Stimulated activated CD4-positive, alpha-beta T cell treated with anti-CD3 and anti-CD28 coated beads, Interleukin-12 subunit alpha, Interleukin-12 subunit beta, amount 100 ng/mL, for 24 hours (primary cell): ENCODE measurements at places on chromosomes 1 and 21.

DNA sequence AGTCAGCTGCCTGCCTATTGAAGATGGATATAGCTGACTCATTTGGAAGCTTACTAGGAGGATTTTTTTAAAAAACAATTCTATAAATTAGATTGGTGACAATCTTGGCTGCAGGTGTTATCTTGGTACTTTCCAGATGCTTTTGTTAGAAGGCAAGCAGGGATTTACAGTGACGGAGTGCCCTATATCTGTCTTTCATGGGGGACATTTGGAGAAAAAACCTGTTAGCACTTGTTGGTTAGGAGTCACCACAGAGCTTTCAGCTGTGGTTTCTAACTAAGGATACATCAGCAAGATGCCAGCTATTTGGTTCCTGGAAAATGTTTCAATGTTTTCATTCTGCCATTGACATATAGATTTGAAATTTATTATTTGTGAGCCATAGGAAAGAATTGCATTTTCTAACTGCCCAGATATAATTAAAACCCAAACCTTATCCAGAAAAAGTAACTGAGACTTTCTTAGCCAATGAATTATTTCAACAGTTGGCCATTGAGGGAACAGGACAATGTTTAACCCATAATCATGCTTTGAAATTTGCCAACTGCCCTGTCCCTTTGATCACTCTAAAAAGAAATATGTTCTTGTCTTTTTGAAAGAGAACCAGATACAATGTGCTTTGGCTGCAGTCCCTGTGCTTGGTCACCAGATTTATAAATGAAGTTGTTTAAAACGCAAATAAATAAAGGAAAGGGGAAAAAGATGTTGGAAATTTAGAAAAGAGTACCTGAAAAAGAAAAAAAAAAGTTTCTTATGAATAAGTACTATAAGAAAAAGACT lies 761.0 kb upstream of the CXADR start:
- DNase-seq: no peak

GRCh38 chr1:234851450-234852438 lies 241.8 kb upstream of the IRF2BP2 start:
- no peak for DNase-seq

DNA sequence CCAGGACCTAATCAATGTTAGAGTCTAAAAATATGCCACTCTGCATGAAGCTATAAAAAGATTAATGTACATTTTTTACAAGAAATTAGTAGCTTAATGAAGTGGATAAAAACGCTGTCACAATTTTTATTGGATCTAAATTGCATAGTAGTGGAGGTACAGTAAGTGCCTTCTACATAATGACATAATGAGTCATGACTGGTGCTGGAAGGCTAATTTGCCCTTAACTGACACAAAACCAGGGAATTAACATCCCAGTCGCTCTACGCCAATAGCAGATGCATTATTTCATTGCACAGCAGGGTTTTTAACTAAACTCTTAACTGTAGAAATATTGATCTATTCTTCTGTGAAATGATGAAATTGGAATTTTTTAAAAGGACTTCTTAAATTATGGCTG lies 33.3 kb downstream of the RRAGC start:
- DNase-seq: no peak

DNA sequence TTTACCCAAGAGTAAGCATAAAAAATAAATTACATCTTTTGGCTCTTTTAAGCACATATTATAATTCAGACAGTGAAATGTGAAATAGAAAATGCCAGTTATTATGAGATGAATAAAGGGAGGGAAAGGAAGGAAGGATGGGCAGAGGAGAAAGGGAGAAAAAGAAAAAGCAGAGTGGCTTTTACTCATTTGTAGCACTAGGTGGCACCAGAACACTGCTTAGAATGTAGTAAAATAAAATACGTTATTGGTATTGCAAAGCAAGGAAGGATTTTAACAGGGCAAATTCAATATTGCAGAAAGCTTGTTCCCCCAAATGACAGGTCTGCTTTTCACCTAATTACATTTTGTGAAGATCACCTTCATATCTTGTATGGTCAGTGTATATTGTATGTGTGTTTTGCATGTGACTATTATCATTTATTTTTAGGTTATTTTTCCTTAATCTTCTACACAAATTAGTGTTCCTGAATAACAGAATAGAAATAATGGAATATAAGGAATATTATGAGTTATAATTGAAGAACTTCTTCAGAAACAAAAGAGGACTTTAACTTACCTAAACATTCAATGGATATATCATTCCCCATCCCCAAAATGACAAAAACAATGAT lies 9.1 kb upstream of the PCNX2 start:
- no peak for DNase-seq

DNA sequence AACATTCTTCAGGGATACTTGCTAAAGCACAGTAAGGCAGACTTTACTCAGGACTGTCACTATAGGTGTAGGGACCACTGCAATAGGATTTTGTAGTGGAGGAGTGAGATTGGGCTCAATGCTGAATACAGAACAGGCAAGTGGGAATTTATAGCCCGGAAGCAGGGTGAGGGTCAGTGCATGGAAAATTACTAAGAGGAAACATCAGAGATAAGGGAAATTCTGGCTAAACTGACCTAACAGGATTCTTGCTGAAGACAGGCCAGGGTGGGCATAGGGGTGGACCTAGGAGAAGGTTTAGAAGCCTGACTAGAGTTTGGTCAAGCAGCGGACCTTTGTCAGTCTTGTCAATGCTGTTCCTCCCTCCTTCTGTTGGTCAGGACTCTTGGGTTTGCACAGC lies 20.8 kb upstream of the ZNF362 start:
- DNase-seq: no peak

DNA sequence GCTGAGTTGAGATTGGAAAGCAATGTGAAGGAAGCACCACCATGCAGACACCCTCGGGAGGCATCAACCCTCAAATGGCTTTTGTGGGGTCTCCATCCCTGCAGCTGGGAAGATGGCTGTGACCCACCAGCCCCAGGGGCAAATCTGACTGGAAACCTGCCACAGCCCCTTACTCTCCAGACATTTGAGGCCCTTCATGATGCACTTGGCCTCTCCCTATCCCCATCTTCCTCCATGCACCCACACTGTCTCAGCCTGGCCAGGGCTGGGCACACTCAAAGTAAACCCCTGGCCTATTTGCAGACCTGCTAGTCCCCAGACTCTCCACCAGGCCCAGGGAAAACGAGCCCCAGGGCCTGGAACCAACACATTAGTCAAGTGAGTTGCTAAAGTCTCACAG lies 205.2 kb downstream of the MATN1 start:
- no peak for DNase-seq

DNA sequence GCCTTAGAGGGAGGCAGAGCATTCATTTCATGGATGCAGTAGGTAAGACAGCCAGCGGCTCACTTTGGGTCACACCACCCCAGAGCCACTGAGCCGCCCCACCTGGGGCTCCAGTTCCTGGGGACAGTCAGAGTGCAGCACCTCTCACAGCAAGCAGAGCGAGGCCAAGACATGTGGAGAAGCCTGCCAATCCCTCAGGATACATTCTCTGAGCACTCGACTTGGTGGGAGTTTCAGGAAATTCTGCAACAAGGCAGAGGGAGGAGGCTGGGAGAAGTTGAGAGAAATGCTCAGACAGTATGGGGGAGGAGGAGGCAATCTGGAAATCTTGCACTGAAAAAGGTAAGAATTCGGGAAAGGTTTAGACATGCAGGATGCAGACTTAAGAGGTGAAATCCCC lies 60.8 kb upstream of the WLS start:
- DNase-seq: no peak

DNA sequence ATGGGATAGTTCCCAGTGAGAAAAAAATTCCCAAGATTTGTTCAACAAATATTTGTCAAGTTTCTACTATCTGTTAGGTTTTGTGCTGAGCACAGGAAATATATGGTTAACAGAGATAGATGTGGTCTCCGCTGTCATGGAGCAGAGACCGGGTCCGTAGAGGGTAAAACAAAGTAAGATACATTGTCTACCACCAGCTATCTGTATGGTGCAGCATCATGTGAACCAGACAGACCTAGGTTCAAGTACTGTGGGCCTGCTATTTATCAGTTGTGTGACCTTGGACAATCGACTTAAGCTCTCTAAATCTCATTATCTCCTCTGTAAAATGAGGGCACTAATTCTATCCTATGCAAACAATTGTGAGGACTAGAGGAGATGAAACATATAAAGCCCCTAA lies 109.8 kb downstream of the DUSP10 start:
- no peak for DNase-seq

- DNase-seq: no peak
These were observed 468 bp upstream of the MX1 start for GRCh38 chr21:41425588-41425953.

DNA sequence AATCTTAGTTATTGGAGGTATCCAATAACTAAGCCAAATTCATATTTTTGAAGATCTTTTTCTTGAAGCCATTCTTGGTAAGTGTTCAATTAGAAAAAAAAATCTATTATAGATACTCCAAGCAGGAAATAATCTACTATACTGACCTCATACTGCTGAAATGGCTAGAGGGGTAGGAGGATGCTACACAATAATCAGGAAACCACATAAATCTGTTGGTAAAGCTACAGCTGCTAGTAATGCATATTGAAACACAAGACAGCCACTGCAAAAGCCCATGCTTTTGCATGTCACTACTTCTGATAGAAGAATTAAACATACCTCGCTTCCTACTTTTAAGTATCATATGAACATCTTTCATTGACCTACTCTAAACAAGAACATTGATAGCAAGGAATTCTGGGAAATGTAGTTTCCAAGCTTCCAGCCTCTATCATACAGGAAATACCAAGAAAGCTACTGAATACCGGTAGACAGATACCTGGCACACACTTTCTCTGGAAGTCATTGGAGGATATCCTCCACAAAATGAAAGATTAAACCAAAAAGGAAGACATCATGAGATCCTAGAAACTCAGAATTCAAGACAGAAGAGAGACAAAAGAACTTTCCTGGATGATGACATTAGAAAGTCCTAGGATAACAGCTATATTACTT lies 103.0 kb upstream of the VAV3 start:
- DNase-seq: no peak

DNA sequence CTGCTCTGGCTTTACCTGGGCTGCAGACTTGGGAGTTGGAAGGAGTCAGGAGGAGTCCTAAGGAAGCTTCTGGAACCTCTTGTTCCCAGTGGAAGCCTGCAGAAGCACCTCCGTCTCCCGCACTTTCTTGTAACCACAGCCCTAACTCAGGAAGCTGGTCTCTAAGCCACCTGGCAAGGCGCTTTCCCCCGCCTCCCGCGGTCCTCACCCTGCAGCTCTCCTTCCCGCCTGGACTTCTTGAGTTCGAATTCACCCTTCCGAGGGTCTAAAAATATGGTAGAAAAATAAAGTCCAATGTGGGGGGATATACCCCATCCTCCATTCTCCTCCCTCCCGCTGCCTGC lies 15.1 kb downstream of the PAX7 start:
- no peak for DNase-seq

- DNase-seq: no peak
These were observed 35.3 kb downstream of the TMEM50B start for GRCh38 chr21:33444499-33444898.

DNA sequence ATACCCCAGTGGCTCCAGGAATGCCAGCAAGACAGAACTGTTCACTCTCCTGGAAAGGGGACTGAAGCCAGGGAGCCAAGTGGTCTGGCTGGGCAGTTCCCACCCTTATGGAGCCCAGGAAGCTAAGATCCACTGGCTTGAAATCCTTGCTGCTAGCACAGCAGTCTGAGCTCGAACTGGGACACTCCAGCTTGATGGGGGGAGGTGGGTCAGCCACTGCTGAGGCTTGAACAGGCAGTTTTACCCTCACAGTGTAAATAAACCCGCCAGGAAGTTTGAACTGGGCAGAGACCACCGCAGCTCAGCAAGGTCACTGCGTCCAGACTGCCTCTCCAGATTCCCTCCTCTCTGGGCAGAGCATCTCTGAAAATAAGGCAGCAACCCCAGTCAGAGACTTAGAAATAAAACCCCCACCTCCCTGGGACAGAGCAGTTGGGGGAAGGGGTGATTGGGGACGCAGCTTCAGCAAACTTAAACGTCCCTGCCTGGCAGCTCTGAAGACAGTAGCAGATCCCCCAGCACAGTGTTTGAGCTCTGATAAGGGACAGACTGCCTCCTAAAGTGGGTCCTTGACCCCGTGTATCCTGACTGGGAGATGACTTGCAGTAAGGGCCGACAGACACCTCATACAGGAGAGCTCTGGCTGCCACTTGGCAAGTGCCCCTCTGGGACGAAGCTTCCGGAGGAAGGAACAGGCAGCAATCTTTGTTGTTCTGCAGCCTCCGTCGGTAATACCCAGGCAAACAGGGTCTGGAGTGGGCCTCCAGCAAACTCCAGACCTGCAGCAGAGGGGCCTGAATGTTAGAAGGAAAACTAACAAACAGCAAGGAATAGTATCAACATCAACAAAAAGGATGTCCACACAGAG lies 568.4 kb downstream of the PLA2G4A start:
- DNase-seq: no peak

DNA sequence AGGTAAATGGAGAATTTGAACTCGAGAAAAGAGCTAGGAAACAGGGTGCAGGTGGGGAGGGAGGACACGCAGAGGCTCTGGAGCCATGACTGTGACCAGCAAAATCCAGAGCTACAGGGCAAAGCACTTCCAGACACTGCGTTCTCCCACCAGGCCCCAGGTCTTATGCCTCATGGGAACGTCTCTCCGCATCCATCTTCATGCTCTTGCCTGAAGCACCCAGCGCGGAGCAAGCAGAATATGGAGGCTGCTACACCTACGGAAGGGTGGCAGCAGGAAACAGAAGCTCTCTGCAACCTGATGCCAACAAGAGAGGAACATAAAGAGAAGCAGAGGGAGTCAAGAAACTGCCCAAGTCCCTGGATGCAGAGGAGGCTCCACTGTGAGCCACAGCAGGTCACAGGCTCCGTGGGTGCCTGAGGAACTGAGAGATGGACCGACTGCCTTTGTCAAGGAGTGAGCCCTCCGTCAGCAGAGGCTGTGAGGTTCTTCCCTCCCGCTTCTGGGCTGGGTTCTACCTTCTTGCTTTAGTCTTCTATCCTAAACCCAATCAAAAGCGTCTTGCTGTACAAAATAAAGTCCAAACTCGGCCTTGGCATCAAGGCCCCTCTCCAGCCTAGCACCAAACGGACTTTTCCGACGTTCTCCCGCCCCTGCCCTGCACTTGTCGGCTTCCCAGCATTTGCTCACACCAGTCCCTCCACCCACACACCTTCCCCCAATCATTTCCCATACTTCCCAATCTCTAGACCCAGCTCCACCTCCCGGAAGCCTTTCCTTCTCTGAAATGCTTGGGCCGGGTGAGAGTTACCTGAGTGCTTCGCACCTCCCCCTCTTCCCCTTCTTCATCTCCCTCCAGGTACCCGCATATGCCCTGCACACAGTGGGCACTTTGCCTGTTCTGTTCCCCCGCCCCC lies 930 bp downstream of the DHCR24 start:
- DNase-seq: no peak

DNA sequence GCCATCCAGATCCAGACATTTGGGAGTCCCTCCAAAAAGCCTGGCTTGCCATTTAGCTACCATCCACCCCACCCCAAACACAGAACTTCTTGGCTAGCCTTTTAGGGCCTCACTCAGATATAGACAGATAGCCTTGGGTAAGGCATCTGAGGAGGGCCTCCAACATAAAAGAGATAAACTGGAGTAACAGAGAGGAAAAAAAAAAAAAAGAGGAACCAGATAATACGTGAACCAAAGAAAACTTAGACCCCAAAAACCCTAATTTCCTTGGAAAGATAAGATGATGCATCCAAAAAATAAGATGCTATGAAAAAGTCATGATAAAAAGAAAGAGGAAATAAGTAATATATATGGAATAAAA lies 19.8 kb upstream of the LSS start:
- no peak for DNase-seq

GRCh38 chr1:99700020-99700419 lies 54.1 kb downstream of the PALMD start:
- DNase-seq: no peak

- DNase-seq: no peak
These were observed at the start of gene MIXL1 for GRCh38 chr1:226223157-226223785. Gene MIXL1 (plus strand): TSS chr1:226223664. CDS start chr1:226223682, 18 bp downstream.
